CD4-positive, CD25-positive, alpha-beta regulatory T cell (primary cell): ENCODE measurements at places on chromosomes 1 and 21.

- DNase-seq: peak; percentile 23
These were observed 5.1 kb upstream of the INAVA start for GRCh38 chr1:200889571-200889970.

- DNase-seq: no peak
These were observed 22.8 kb downstream of the DHRS3 start for GRCh38 chr1:12594966-12595756.

DNA sequence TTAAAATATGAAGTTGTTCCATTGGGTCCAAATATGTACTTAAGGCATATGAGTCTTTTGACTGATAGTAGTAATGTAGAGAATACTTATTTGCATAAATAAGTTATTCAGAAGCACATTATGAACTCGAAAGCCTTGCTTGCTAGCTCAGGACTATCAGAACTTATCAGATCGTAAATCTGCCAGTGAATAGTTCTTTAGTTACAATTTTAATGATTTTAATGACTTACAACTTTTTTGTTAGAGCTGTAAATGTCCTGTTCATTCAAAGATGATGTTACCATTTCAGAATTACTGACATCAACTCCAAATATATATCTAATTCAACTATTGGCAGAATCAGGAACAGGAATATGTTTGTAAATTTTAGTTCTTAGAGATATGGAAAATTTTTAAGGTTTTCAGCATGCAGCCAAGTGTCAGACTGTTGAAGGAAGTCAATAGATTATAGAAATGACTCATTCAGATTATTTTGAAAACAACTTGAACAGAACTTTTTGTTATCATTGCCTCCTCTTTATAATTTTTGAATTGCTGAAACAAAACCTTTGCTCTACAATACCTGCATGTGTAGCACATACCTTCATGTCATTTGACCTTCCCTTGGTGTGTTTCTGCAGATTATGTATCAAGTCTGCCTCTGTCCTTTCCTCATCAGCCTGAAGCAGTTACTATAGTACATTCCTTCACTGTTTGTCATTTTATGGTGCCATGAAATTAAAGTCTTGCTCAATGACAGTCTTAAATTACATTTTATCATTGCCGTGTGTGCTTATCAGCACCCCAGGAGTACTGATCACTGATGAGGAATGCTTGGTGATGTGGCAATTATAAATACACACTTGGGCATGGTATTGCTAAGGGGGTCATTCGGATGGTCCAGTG, 44.9 kb downstream of the LRRC8D start:
- DNase-seq: peak; percentile 17

DNA sequence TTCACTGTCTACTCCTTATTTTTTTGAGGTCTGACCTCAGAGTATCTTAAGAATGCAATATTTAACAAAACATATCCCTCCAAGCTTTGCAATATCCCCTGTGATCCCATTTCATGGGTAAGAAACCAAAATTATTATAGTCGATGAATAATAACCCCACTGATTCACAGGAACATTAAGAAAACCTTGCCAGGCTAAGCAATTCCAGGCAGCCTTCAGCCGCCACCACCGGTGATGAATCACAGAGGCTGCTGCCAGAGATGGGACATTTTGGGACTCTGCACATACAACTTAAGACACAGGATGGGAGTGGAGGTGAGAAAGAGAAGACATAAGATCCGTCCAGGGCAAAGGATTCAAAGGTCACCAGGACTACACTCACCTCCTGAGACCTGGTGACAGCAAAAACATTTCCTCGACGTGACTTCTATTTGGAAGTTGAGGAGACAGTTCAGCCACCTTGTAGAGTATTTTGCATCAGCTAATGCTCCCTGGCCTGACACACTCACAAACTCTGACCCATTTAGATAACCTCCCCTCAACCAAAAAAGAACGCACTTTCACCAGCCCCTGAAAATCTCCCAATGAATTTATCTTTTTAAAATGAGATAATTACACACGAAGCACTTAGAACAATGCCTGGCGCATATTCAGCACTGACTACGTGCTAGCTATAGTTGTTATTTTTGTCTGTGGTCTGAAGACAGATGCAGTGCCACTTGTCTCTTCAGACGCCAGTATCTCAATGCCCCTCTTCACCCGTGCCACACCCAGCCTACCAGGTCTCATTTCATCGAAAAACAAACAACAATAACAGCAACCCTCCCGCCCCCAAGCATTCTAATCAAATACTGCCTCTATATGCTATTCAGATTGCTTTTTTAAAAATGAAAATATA, 17.8 kb upstream of the OVAAL start:
- no peak for DNase-seq

DNA sequence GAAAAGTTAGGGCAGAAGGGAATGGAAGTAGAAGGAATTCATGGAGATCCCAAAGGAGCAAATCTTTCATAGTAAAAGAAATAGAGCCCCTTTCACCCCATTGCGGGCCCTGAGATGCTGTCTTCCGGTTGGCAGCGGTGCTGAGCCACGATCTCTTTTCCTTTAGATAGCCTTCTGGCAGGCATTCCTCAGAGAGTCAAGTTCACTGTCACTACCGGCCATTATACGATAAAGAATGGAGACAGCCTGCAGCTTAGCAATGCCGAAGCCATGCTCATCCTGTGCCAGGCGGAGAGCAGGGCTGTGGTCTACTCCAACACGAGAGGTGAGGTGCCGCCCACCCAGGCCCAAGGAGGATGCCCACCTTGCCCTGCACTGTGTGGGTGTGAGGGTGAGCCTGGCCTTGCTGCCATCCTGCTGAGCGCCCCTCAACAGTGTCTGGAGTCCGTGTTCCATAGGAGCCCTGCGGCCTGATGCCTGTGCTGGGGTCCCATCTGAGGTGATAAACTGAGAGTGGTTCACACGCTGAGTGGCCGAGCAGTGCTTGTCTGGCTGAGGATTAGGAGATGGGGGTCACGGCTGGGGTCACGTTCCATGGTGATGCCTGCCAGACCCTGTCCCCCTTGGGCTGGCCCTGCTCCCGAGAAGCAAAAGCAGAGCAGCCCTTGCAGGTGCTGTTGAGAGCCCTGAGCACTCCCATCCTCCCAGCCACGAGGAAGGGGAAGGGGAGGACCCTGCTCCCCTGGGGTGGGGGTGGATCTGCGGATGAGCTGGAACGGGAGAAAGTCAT, 20.4 kb upstream of the PWP2 start:
- no peak for DNase-seq

DNA sequence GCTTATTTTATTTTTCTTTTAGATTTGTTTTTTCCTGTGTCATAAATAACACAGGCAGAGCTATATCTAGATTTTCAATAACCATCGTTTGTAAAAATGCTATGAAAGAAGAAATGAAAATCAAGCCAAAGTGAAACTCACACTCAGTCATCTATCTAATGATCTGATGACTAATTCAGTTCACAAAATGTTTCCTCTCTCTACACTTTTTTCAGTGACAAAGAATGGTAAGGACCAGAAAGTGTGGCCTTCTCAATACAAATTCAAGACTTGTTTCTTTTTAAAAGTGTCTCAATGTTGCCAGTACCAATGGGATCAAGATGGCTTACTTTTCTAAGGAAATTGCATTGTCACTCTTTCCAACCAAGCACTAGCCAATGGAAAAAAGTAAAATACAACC, 282.8 kb upstream of the PKN2 start:
- DNase-seq: no peak

- DNase-seq: no peak
These were observed 52.8 kb upstream of the BEND5 start for GRCh38 chr1:48829446-48829845.

DNA sequence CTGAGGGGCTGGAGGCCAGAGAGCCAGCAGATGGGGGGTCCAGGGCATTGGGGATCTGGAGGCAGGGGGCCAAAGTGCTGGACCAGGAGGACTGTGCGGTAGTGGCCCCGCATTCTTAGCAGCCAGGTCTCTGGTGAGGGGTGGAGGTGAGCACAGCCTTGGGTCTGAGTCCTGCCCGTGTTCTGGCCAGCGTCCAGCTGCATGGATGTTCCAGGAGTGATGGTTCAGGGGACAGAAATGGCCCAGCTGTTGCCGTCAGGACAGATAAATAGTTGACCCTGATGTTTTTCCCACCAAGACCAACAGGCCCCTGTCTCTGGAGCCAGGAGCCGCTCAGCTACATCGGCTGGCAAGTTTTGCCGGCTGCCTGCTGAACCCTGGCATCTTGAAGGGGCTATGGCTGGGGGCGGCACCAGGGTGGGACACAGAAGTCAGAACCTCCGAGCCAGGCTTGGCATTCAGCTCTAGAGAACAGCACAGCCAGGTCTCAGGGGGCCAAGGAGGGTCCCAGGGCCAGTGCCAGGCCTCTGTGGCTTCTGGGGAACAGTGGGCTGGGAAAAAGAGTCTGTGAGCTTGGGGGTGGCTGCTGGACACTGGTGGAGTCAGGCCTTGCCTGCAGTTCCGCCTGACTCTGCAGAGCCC, 19.4 kb upstream of the TTC34 start:
- no peak for DNase-seq

DNA sequence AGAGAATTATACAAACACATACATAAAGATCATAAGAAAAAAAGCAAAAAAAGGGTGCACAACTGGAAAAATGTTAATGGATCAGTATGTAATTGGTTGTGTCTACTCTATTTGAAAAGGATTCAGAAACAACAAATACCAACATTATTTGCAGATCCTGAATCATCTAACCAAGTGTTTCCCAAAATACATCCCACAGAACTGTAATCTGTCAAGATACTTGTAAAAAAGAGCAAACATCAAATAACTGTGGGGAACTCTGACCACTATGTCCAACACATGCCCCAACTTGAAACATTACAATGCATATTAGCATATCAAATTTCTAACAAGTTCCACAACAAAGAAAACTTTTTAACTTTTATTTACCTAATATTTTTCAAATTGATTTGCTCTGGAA, 22.6 kb downstream of the ANKRD13C start:
- DNase-seq: no peak

GRCh38 chr1:108010581-108010980, 45.6 kb upstream of the VAV3 start:
- no peak for DNase-seq

- no peak for DNase-seq
These were observed 5.5 kb downstream of the DISC1 start for GRCh38 chr1:231632119-231632518.
